ENCODE measurements at places on chromosomes 11 and 22.

- no peak for DNase-seq
Observed at GRCh38 chr11:86067851-86068137, 1.1 kb downstream of the PICALM start.

GRCh38 chr11:134529212-134530096 lies 117.4 kb upstream of the B3GAT1 start:
- DNase-seq = no peak

DNA sequence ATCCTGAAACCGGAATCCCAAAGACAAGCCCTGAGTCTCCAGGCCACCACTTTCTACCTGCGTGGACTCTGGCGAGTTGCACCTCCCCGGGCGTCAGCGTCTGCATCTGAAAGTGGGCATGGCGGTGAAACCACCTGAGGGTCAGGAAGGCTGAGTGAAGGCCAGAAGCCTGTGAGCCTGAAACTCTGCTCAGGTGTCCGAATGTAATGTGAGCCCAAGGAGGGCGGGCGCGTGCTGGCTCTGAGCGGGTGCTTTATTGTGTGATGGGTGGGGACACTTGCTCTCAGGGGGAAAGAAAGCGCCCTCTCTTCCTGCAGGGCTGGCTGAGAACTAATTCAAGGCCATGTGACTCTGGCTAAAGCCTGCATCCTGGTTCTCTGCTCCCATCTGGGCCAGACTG lies 135.6 kb downstream of the ST3GAL4 start:
- DNase-seq = no peak

DNA sequence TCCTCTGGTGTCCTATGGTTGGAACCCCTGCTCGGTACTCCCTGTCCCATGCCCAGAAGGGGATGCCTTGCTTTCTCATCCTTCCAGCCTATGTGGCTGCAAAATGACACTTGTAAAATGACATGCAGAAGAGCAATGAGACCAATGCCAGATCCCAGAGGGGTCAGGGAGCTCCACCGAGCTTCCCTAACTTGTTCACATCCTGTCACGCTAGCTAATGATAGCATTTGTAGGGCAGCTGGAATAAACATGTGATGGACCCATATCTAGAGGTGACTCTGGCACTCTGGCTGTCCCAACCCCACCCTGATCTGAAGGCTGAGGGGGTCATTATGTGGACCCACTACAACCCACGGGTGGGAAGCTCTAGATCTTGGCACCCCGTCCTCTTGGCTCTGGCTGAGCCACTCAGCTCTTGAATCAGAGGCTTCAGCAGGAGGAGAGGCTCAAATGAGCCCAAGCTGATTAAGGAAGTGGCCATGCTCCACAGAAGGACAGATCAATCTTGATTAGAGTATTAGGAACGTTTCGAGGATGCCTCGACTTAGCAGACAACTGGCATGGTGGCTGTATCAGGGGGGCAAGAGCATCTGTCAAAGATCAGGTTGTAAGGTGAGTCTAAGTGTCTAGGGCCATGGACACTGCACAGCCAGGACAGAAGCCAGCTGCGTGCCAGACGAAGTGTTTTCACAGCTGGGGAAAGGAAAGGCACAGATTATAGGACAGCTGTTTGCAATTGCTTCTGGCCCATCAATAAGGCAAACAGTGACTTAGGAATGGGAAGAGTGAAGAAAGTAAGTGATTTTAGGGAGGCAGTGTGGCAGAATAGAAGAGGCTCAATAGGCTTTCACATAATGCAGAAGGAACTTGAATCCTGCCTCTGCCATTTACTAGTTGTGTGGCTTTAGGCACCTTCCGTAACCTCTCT lies 182.8 kb downstream of the KIRREL3 start:
- no peak for DNase-seq

- no peak for DNase-seq
Observed at GRCh38 chr22:50221410-50222300, 20.8 kb downstream of the SELENOO start.

DNA sequence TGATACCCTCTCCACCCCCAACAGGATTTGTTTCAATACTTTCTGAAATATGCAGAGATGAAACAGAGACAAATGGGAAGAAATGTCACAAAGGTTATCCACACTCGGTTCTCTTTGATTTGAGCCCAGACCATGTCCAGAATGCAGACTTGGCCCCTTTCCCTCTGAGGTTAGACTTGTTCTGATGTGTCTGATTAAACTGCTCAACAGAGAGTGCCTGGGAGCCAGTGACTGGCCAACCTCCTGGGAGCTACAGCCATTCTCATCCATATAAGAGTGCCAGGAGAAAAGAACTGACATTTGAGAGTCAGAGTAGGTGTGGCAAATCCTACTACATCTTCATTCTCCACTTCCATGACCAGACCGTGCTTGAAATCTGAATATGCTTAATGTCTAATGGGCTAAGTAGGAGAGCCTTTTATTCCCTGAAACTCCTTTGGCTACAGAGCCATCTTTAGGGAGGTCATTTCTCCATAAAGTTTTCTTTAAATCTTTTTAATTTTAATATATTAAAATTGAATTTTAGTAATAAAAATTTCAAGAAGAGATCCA lies 201.4 kb downstream of the BLID start:
- no peak for DNase-seq

DNA sequence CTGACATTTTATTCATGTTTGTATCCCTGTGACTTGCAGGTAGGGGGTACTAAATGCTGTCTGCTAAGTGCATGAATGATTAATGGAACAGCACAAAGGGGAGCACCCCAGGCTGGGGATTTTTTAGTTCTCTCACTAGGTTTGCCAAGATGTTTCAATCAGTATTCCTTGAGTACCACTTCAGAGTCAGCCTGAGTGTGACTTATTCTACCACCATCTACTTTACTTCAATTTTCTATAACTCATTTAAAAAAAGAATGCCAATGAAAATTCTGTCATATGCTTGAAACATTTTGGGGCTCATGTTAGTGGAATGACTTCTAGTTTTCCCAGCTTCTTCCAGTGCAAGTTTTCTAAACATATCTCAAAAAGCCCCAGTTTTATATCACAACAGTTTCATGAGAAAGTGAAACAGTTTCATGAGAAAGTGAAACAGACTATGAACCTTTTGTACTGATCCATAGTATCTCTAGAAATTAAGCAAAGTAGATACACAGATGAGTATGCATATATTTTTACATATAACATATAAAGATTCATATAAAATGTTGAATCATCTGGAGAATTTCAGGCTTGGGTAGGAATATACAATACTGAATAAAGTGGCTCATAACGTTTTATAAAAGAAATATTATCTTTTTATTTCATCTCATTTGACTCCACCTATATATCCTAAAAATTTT lies 252.4 kb downstream of the GRM5 start:
- no peak for DNase-seq

GRCh38 chr22:40620464-40621046 lies 16.0 kb downstream of the MRTFA start:
- no peak for DNase-seq

- DNase-seq = no peak
Observed at GRCh38 chr11:68764746-68765145, 13.4 kb upstream of the TESMIN start.

GRCh38 chr22:35099883-35100282 lies 33.9 kb downstream of the ISX start:
- no peak for DNase-seq

DNA sequence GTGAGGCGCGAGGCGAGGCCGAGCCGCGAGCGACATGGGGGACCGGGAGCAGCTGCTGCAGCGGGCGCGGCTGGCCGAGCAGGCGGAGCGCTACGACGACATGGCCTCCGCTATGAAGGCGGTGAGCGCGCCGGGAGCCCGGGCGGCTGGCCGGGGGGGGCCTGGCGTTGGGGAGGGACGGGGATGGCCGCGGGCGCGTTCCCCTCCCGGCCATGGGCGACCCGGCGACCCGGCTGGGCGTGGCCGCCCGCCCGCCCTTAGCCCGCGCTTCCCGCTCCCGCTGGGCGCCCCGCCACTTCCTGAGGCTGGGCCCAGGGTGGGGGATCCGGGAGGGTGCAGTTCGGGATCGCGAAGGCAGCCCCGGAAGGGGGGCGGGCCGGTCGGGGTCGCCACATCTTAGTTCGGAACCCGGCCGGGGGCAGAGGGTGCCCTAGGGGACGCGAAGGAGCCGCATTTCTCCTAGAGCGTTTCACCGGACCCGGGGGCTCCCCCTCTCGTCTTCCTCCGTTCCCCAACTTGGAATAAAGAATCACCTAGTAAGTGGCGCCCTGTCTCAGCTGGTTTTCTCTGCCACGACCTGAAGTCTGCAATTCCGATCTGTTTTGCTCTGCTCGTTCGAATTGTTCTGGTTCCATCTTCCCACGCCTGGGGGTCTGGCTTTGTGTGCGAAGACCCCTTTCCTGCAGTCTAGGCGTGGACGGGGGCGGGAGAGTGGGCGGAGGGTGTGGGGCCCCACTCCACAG lies 536 bp downstream of the YWHAH start:
- DNase-seq = no peak

DNA sequence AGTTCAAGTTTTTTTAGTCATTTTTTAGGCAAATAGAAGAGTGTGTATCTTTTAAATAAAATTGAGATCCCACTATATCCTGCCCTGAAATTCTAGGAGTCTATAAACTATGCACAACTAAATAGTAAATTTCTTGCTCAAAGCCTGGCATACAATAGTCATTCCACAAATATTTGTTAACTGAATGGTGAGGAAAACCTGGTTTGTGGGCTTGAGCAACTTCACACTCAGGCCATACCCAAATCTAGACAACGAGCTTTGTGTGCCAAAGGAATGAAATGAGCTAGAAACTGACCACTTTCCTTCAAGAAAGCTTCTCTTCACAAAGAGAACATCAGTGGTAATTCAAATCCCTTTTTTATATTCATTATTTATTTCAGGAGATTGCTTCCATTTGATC lies 39.6 kb upstream of the AMOTL1 start:
- DNase-seq = no peak

DNA sequence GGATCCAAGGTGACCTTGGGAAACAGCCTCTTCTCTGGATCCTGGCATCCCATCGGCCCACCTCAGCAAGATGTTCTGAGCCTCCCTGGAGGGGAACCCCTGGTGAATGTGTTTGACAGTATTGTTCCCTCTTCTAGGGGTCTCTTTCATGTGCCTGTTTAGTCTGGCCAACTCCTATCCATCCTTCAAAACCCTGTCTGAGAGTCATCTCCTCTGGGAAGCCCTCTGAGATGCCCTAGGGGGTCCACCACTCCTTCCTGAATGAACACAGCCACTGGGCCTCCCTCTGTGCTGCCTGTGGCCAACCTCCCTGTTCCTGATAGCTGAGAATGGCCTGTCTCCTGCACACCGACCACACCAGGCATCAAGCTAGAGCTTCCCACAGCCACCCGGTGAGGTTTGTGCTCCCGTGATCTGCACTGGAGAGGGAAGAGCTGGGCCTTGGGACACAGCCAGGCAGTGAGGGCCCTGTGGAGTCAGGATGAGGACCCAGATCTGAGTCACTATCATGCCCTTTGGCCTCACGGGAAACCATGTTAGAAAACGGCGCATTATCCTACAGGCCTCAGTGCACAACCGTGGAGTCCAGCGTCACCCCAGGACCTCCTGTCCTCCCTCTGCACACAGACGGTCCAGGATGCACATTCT lies 8.8 kb downstream of the WNT7B start:
- DNase-seq = no peak

GRCh38 chr11:17240780-17241179 lies 33.0 kb upstream of the PIK3C2A start:
- no peak for DNase-seq

DNA sequence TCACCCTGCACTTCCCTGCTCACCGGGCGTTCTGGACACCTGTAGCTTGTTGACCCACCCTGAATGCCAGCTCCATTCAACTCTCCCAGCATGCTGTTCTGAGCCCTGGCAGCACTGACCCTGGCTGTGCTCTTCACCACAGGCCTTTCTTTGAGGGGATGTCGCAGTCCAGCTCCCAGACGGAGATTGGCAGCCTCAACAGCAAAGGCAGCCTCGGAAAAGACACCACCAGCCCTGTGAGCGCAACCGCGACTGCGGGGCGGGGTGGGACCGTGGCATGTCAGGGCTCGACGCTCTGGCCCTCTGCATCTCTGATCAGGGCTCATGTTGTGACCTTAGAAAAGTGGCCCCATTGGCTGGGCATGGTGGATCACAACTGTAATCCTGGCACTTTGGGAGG lies 47.4 kb upstream of the RAB1B start:
- DNase-seq = no peak

- DNase-seq = no peak
Observed at GRCh38 chr11:35373284-35373933, 45.9 kb downstream of the SLC1A2 start.

- no peak for DNase-seq
Observed at GRCh38 chr11:33334627-33335026, 77.4 kb downstream of the HIPK3 start.

- no peak for DNase-seq
Observed at GRCh38 chr11:122007601-122008071, 108.4 kb downstream of the BLID start.

- DNase-seq = no peak
Observed at GRCh38 chr22:28072066-28072465, 153.0 kb upstream of the PITPNB start.

DNA sequence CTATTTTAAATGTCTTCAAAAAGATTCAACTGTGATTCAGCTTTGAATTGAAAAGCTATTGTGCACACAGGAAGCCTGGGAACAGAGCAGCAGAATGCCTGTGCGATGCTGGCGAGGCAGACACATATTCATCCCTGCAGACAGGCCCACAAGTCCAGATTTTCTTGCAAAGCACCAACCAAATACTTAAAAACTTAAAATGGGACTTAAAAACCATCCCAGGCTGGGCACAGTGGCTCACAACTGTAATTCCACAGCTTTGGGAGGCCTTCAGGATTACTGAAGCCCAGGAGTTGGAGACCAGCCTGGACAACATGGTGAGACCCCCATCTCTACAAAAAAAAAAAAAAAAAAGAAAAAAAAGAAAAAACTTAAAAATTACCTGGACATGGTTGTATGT lies 122.6 kb upstream of the SERPIND1 start:
- no peak for DNase-seq

GRCh38 chr11:94217705-94218104 lies 86.7 kb upstream of the IZUMO1R start:
- DNase-seq = no peak

- DNase-seq = no peak
Observed at GRCh38 chr22:29136782-29137700, 64.2 kb downstream of the KREMEN1 start.

DNA sequence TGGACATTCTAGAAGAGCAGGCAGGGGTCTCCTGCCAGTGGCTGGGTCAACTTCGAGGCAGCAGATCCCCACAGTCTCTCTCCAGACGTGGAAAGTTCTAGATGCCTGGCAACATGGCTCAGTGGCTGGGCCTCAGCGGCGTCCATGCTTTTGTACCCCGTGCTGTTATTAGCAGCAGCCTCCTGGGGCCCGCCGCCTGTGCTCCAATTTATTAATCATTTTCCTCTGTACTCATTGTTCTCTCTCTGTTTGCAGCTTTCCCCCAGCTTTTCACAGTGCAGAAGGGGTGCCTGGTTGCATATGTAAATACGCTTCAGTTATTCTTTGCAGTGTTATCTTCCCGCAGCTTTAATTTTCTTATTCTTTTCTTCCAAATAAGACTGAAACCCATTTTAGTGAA lies 515.1 kb downstream of the TBC1D22A start:
- DNase-seq = no peak

All from GOT3 (cell line).